ENCODE measurements at places on chromosomes 6 and 20. TPM values are rescaled to one million over a fixed set of nuclear protein-coding genes. Genes with fewer than 3 reads are reported as not detected.

The FOXC1 gene
- total RNA-seq, result 41.9 TPM

The ULBP1 gene
- 2.5 TPM for total RNA-seq

The LBP gene
- 0.83 TPM for total RNA-seq

The OR12D3 gene
- total RNA-seq, result not detected

The TCFL5 gene
- total RNA-seq, result 11.8 TPM

The BLOC1S5 gene
- total RNA-seq, result 10.1 TPM

The SLC44A4 gene
- total RNA-seq, result 79.8 TPM

The IRAK1BP1 gene
- total RNA-seq, result 8.0 TPM

The ESF1 gene
- 18.9 TPM for total RNA-seq

The SIRPB1 gene
- 5.9 TPM for total RNA-seq

- no peak for DNase-seq
These were observed 138.6 kb downstream of the CEBPB start for GRCh38 chr20:50328996-50329898.

DNA sequence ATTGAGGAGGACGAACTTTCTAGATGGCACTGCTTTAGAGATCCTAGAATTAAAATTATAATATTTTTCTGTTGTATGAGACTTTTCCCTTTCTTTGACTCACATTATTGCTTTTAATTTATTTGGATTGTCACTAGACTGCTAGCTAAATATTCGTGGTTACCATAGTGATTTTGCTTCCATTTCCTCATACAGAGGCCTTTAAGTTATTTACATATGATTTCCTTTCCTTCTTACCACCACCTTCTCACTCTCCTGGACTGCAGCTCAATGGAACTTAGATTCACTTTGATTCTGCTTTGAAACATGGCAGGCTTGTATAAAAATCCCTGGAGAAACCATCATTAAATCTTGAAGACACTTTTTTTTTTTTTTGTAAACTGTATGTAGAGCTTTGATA lies 222.9 kb downstream of the LAMA2 start:
- DNase-seq, result no peak

DNA sequence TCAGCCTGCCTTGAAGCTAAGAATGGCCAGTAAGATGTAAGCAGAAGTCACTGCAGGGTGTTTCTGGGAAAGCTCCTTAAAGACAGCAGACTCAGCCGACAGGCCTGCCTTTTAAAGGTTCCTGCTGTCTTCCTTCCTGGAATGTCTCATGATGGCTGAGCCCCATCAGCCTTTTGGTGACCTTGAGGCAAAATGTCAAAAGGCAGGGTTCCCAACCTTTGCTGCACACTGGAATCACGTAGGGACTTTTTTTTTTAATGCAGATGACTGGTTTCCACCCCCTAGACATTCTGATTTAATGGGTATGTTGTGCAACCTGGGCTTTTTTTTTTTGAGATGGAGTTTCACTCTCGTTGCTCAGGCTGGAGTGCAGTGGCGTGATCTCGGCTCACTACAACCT lies 11.6 kb downstream of the MDGA1 start:
- no peak for DNase-seq

- DNase-seq, result no peak
These were observed 395.7 kb downstream of the ZFAND3 start for GRCh38 chr6:38215225-38215624.

DNA sequence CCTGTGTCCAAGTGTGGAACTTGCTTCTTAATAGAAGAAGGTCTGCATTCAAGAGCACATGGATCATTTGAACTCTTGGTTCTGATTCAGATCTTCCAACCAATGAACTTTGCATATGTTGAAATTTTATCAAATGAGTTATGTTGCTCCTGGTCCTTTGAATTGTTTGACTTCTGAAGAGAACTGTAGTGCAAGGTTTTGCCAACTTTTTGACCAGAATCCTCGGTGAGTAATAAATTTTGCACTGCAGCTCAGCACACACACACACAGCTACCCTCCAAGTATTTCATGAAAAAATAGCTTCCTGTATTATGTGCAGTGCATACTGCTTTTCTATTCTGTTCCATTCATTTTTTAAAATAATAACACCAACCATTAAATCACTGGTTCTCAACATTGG lies 67.5 kb downstream of the BFSP1 start:
- DNase-seq, result no peak

- DNase-seq, result no peak
These were observed 16.7 kb downstream of the SLC13A3 start for GRCh38 chr20:46634528-46634927.

DNA sequence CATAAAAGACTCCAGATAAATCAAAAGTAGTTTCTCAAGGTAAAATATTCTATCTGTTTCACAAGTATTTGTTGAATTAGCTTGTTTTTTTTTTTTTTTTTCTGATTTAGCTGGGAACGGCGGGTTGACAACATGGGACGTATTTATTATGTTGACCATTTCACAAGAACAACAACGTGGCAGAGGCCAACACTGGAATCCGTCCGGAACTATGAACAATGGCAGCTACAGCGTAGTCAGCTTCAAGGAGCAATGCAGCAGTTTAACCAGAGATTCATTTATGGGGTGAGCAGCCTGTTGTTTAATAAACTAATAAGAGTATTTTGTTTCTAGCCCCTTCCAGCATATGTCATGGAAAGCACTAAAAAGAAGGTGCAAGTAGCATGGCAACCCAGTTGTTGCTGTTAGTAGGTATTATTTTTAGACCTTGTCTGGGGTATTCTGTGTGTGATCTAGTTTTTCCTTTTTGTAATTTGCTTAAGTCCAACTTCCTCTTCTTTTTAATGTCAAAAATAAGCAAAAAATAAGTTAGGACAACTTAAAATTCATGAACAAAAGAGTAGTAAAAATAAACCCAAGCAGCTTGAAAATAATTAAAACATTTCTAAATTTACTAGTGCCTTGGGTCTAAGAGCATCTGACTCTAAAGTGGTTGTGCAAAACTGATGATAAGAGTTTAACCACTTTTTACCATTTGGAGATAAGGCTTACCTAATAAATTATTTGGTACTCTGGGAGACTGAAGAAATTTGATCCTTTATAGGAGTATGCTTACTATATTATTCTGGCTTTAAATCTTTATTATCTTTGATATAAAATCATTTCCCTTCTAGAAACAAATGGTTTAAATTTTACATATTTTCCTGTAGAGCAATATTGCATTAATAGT lies 70.8 kb upstream of the DYNLRB1 start:
- no peak for DNase-seq

DNA sequence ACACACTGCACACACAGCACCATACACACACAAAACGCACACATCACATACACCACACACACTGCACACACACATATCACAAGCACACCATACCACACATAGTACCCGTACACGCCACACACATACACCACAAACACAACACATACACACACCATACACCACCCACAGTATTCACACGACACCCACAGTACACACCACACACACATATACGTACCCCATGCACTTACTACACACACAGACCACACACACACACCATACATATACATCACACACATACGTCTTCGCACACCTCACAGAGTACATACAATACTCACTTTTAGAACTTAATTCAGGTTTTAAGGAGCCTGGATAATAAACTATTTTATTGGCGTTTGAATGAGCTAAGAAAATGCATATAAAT lies 1805.3 kb upstream of the DEFB115 start:
- no peak for DNase-seq

DNA sequence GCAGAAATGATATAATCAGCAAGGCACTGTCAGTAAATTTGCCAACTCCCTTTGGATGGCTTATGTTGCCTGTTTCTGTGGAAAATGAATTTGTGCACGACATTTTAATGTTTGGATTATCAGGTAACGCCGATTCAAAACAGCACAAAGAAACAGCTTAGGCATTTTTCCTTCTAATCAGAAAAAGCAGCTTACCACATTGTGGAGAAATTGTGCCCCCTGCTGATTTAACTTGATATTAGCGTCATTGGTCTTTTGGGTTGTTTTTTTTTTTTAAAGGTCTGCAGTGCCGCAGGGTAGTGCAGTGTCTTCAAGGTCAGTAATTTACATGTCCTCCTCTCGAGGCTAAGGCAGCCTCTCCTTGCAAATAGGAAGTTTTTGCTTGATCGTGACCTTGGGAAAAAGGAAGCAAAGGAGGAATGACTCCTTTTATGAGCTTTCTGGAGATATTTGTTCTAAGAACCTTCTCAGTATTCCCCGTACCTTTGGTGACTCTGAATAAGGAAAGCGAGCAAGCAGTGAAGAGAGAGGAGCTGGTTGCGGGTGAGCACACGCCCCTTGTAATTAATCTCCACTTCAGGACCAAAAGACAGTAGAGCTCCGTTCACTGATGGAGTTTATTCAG lies 79.1 kb downstream of the ELOVL4 start:
- DNase-seq, result peak; percentile 49

DNA sequence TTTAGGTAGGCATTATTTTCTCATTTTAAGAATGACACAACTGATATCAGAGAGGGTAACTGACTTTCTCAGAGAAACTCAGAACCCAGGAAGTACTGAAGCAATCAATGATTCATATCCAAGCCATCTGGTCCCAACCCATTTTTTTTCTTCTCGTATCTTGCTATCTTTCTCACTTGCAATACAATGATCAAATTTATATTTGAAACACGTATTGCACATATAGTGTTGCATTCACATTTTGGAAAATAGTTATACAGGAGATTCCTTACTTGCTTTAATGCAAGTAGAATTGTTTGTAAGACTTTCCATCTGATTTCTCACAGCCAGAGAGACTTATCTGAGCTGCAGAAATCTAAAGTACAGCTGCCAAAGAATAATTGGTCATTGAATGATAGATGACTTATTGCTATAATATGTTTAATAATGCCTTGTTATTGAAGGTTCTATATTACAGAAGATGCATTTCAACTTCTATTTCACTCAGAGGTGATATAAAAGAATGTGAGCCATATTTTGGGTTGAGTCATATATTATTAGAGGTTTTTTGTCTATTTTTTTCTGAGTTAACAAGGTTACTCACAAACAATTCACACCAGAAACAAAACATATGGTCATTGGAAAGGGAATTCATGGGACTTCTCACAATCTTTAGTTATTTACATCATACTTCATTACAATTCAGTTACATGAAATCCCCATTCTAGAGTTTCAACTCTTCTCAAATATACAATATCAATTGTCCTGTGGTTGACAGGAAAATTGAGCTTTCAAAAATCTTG lies 337.5 kb upstream of the CITED2 start:
- DNase-seq, result no peak

DNA sequence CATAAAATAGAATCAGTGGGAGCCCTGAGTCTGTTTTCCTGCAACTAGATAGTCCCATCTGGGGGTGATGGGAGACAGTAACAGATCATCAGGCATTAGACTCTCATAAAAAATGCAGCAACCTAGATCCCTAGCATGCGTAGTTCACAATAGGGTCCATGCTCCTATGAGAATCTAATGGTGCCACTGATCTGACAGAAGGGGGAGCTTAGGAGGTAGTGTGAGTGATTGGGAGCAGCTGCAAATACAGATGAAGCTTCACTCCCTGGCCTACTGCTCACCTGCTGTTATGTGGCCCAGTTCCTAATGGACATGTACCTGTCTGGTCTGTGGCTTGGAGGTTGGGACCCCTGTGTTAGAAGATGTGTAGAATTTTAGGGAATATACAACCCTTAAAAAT lies 904.5 kb upstream of the EPHA7 start:
- no peak for DNase-seq

DNA sequence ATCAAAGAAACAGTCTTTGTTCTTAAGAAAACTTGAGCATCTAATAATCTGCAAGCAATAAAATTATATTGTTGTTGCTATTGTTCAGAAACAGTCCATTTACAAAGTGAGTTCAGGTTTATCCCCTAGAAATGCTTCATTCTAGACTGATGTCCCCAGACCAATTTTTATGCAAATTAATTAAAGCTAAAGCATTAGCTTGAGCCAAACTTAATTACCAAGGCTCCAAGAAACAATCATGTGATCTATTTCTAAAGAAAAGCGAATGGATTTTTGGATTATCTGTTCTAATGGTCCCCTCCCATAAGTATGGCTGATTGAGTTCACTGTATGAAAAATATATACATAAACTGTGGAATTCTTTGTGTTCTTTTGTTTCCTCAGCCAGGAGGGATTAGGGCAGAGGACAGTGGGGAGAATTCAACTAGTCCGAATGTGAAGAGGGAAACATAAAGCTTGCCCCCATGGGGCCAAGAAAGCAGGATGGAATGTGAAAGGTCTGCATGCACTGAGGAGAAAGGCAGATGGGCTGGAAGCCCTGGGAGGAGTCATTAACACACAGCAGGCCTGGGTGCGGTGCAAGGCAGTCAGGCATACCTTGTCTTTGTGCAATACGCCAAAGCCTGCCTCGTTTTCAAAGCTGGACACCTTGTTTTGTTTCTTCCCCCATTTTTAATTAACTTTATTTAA lies 597.1 kb downstream of the KIF16B start:
- DNase-seq, result no peak

GRCh38 chr6:63783096-63783495 lies 147.5 kb downstream of the PHF3 start:
- no peak for DNase-seq

DNA sequence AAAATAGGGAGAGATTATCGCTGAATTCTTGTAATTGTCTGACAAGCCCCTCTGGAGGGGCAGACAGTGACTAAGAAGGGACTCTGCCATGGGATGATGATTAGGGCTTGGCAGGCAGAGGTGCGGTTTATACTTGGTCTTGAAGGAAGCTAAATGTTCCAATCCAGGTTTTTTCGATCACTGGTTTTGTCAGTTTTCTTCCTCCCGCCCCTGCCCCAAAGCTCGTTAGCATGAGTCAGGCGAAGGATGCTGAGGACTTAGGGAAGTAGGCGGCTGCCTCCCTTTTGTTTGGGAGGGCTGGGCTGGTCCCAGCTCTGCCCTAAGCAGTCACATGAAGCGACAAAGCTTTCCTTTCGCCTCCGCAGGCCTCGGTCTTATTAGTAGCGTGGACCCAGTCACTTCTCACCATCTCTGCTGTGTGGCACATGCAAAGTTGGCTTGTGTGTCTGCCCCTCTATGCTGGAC lies 314.2 kb downstream of the CDC5L start:
- no peak for DNase-seq

DNA sequence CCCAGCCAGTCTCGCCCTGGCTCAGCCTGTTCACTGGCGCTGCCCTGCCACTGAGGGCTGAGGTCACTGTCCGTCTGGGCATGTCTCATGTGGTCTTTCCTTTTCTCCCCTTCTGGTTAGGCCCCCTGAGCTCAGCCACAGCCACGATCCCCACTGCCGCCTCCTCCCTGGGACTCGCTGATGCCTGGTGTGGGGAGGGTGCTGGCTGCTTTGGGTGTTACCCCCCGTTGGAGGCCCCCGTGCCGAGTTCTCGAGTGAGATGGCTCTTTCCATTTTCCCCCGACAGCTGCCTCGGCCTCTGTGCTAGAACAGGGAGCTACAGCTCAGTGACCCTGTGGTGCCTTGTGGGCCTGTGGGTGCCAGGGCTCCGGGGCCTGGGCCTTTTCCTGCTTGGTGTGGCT lies 14.9 kb upstream of the TCFL5 start:
- no peak for DNase-seq

- DNase-seq, result no peak
These were observed 44.3 kb downstream of the PHACTR1 start for GRCh38 chr6:12760911-12761310.

DNA sequence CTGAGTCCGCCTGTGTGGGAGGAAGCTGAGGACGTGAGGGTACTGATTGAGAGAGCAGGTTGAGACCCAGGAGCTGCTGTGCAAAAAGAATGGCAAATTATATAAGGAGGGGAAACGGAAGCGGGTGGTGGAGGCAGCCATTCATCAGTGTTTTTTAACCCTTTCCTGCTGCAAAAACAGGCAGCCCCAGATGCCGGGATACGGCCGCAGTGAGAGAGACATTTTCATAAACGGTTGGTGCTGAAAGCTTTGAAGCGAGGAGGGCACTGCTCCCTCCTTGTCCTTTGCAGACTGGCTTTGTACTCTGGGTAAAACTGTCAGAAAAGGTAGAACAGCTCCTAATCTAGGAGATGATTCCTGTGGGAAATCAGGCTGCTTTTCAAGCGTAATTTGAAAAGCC lies 56.4 kb downstream of the TTI1 start:
- no peak for DNase-seq
